ENCODE measurements at places on chromosomes 5 and 9. TPM values are rescaled to one million over a fixed set of nuclear protein-coding genes. Genes with fewer than 3 reads are reported as not detected.

- no peak overlapping the region for H3K27ac ChIP-seq
- peaks cover 13% of the 10 kb centered on the region for H3K36me3 ChIP-seq
- H3K4me3 ChIP-seq = no peak overlapping the region
Observed at GRCh38 chr9:111731928-111732327, 62.8 kb downstream of the SHOC1 start.

ZNF879 gene
- total RNA-seq = 1.8 TPM

DNA sequence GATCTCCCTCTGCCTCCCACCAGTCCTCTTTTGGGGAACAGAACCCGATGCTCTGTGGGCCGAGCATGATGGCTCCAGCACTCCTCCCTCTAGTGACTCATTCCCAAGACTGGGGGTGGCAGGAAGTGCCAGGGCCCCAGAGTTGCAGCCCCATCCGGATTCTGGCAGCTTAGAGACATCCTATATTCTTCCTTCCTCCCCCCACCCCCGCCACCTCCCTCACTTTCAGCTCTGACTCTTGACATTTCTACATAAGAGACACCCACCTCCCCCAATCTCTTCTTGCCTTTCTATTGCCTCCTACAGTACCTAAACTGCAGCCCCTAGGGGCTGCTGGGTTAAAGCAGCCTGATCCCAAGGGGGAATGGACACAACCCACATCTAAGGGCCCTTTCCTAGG is 47.1 kb upstream of the MATR3 start:
- H3K27ac ChIP-seq = peak overlapping the region; percentile 70
- H3K4me3 ChIP-seq = no peak overlapping the region
- no peaks in the 10 kb centered on the region for H3K27me3 ChIP-seq
- H3K4me1 ChIP-seq = peaks cover 22% of the 10 kb centered on the region
- no peaks in the 10 kb centered on the region for H3K36me3 ChIP-seq
- DNase-seq = peak; percentile 79

SPINK9 gene
- not detected for total RNA-seq

DNA sequence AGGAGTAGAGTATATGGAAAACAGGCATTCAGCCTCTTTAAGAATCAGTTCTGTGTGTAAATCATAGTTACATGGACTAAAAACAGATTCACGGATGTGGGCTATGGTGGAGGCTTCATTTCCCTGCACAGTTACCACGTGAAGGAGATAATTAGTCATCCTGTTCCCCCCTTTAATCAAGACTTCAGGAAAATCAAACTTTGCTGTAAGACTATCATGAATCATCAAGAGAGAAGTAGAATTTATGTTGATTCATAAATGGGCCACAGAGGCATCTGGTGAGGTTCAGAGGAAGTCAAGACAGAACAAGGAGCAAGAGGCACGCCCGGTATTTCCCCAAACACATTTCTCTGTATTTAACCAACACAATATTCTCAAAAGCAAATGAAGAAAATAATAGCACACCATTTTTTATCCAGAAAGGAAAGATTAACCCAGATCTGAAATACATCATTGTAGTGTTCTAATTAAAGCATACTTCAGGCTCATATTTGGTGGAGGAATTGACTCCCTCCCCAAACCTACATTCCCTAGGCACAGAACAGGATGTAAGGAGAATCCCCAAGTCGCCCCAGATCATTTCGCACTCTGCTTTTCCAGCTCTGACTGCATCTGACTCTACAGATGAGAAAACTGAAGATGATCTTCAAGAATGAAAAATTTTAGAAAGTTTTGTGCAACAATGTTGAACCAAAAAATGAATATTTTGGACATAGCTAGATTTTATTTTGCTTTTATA is 175.8 kb upstream of the GAS1 start:
- H3K27ac ChIP-seq = peak overlapping the region; percentile 6
- H3K36me3 ChIP-seq = peaks cover 1% of the 10 kb centered on the region
- peaks cover 10% of the 10 kb centered on the region for H3K4me1 ChIP-seq
- peaks cover 24% of the 10 kb centered on the region for H3K27me3 ChIP-seq
- peak; percentile 51 for DNase-seq
- no peak overlapping the region for H3K4me3 ChIP-seq

GRCh38 chr9:98479967-98480847 is 224.8 kb upstream of the TBC1D2 start:
- H3K4me3 ChIP-seq = no peak overlapping the region
- H3K4me1 ChIP-seq = no peaks in the 10 kb centered on the region
- no peak for DNase-seq
- no peak overlapping the region for H3K27ac ChIP-seq
- no peaks in the 10 kb centered on the region for H3K36me3 ChIP-seq
- H3K27me3 ChIP-seq = peaks cover 19% of the 10 kb centered on the region

ZNF366 gene
- total RNA-seq = not detected

- H3K27me3 ChIP-seq = no peaks in the 10 kb centered on the region
- H3K4me3 ChIP-seq = no peak overlapping the region
- H3K36me3 ChIP-seq = no peaks in the 10 kb centered on the region
- no peak for DNase-seq
- H3K4me1 ChIP-seq = peaks cover 3% of the 10 kb centered on the region
Observed at GRCh38 chr5:65893749-65894430, 32.5 kb upstream of the ERBIN start.

NIPAL4 gene
- 10.1 TPM for total RNA-seq

NTRK2 gene
- total RNA-seq = 0.05 TPM

GRCh38 chr9:99358668-99359067 is 136.6 kb downstream of the SEC61B start:
- H3K27ac ChIP-seq = no peak overlapping the region
- H3K27me3 ChIP-seq = peaks cover 37% of the 10 kb centered on the region
- no peak for DNase-seq
- no peaks in the 10 kb centered on the region for H3K4me1 ChIP-seq

GRCh38 chr5:9059920-9060691 is 485.8 kb downstream of the SEMA5A start:
- DNase-seq = no peak
- H3K27ac ChIP-seq = no peak overlapping the region
- no peaks in the 10 kb centered on the region for H3K4me1 ChIP-seq
- no peaks in the 10 kb centered on the region for H3K36me3 ChIP-seq

GRCh38 chr9:27836661-27837401 is 263.6 kb upstream of the C9orf72 start:
- H3K4me3 ChIP-seq = no peak overlapping the region
- DNase-seq = no peak
- no peaks in the 10 kb centered on the region for H3K4me1 ChIP-seq

- peaks cover 4% of the 10 kb centered on the region for H3K36me3 ChIP-seq
- H3K27ac ChIP-seq = no peak overlapping the region
- H3K27me3 ChIP-seq = no peaks in the 10 kb centered on the region
- H3K4me1 ChIP-seq = no peaks in the 10 kb centered on the region
- DNase-seq = no peak
- H3K4me3 ChIP-seq = no peak overlapping the region
Observed at GRCh38 chr9:111736714-111737113, 58.0 kb downstream of the SHOC1 start.

SLC38A9 gene
- 9.2 TPM for total RNA-seq

DNA sequence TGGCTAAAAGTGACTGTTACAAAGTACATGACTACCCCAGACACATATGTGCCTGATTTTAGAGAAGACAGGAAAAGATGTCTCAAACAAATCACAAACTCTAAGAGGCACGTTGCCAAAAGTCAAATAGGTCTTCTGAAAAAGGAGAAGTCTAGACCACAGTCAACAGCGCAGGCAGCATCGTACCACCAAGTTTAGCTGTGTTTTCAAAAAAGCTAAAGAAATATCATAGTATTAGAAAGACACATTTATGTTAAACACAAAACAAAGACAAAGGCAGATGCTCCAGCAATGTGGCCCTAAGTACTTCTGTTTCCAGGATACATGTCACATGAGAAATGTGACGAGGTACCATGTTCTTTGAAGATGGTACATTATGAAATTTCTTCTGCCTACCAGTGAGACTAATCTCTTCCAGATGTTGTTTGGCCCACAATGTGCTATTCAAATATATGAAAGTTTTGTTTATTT is 43.5 kb downstream of the LPAR1 start:
- DNase-seq = no peak
- no peaks in the 10 kb centered on the region for H3K4me1 ChIP-seq
- no peaks in the 10 kb centered on the region for H3K36me3 ChIP-seq
- H3K27ac ChIP-seq = no peak overlapping the region

All from activated naive CD4-positive, alpha-beta T cell treated with anti-CD3 and anti-CD28 coated beads for 36 hours (primary cell).